Activated CD4-positive, alpha-beta T cell treated with anti-CD3 and anti-CD28 coated beads for 4 hours (primary cell): ENCODE measurements at places on chromosomes 11 and 22.

DNA sequence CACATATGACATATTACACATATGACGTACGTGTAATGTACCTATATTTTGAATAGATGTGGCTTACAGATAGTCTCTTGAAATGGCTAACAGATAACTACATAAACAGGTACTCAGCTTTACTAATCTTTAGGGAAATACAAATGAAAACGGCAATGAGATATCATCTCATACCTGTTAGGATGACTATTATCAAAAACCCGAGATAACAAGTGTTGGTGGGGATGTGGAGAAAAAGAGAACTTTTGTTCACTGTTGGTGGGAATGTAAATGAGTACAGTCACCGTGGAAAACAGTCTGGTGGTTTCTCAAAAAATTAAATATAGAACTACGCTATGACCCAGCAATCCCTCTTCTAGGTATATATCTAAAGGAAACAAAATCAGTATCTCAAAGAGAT, 247.6 kb downstream of the ETS1 start:
- DNase-seq, result no peak

DNA sequence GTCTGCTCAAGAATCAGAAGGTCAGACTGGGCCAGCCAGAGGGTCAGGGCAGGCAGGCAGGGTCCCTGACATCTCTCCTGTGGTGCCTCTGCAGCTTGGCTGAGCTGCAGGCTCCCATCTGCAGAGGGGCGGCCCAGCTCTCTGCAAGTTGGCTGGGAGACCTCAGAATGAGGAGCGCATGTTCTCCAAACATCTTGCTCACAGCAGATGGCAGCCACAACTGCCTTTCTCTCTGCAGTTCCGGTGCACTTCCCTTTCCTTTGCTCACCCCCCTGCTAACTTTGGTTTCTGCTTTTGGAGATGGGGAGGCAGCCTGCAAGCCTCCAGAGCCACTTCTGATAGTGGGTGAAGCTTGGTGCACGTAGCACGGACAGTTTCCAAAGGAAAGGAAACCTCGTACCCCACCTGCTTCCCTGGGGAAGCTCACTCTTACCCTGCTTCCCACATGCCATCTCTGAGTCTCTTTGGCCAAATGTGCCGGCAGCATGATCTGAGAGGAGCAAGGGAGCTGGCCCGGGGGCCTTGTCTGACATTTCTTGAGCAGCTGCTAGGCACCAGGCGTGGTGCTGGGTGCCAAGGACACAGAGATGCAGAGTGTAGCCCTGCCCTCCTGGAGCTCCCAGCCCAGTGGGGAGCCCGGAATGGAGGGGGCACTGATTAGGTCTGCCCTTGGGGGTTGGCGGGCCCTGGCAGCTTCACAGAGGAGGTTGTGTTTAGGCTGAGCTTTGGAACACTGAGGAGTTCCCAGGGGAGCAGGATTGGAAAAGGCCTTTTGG, 18.2 kb downstream of the DAGLA start:
- DNase-seq, result no peak

GRCh38 chr11:35082321-35083180, 56.4 kb upstream of the CD44 start:
- peak; percentile 86 for DNase-seq

GRCh38 chr11:2795491-2795991, 90.0 kb downstream of the CDKN1C start:
- no peak for DNase-seq

GRCh38 chr11:112961751-112962578, 745 bp downstream of the NCAM1 start:
- DNase-seq, result no peak

GRCh38 chr22:42313204-42313603, 42.8 kb upstream of the TCF20 start:
- DNase-seq, result no peak

DNA sequence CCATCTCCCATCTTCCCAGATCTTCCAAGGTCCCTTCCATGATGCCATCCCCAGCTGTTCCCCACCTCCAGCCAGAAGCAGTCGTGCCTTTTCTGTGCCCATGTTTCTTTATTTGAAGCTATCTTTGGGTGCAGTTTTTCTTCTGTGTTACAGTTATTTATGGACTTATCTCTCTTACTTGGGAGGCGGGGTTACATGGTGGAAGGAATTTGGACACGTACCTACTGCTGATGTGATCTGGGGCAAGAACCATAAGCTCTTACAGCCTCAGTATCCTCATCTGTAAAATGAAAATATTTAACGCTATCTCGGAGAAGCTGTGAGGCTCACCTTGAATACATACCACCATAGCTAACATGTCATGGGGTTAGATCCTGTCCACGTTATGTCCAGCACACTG, 98.9 kb downstream of the ZBTB16 start:
- no peak for DNase-seq

GRCh38 chr22:44797181-44797725, 44.9 kb downstream of the ARHGAP8 start:
- DNase-seq, result no peak

DNA sequence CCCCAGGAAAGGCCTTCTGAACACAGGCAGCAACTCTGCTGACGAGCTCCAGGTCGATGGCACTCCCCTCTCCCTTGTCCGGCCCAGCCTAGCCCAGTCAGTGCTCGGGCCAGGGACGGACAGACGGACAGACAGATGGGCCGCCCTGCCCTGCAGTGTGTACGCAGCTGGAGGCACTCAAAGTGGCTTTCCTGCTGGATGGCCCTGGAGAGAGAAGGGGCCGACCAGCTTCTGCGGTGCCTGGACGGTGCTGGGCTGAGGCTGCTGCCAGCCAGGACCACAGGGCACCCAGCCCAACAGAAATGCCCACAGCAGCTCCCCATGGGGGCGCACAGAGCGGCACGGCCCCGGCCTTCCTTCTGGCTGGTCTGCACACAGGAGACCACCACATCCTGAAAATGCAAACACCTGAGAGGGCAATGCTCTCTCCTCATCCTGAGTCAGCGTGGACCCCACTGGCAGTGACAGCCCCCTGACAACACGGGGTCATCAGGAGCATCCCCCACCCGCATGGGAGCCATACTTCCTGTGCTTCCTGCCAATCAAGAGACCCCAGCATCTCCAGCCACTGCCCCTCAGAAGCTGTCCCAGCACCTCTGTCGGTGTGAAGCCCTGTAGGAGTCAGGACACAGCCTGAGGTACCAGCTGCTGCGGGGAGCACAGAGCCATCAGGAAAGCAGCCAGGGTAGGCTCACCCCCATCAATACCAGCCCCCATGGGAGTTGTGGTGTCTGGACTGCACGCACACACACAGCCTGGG, 692 bp upstream of the MOB2 start:
- DNase-seq, result no peak

GRCh38 chr22:43447380-43447779, 35.6 kb downstream of the MPPED1 start:
- DNase-seq, result no peak

GRCh38 chr11:11442791-11443190, 89.7 kb upstream of the CSNK2A3 start:
- DNase-seq, result no peak

DNA sequence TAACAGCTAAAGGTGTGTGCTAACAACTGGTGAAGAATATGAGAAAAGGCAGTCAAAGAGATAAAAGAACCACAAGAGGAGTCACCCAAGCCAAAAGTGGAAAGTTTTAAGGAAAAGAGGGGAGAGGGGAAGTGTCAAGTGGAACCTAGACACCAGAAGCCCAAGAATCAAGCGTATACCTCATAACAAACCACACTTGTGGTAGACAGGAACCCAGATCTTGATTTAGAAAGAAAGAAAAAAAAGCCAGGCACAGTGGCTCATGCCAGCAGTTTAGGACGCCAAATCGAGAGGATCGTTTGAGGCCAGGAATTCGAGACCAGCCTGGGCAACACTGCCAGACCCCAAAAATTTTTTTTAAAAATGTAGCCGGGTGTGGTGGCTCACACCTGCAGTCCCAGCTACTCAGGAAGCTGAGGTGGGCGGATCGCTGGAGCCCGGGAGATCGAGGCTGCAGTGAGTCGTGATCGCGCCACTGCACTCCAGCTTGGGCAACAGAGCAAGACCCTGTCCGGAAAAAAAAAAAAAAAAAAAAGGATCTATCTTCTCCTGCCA, 877 bp downstream of the SLC25A17 start:
- DNase-seq, result peak; percentile 2

DNA sequence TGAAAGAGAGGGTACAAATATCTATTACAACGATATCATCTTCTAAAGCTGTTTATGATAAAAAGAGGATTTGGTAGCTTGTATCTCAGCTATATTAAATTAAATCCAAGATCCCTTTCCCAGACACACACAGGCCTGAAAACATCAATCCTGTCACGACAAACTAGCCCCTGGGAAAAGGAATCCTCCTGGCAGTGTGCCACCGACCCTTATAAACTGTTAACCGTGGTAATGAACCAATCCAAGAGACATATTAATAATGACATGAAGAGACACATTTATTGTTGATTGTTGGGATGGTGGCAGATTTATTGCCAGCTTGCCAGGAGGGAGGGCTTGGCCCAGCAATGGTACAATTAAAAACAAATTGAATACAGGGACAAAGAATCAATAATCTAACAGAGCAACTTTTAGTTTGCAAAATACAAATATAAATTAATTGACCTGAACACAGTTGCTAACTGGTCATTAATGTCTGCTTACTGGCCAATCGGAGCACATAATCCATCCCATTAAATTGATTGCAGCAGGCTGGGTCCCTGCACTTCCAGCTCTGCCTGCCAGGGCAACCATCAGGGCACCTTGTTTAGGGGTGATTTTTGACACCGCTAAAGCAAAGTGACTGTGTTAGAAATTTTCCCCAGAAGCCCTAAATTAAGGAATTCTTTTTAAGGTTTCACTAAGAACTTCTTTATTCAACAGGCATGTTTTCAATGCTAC, 887.6 kb downstream of the OPCML start:
- DNase-seq, result no peak
